NCI-H1417 treated with DMSO at 0.1 percent for 48 hours (cell line): ENCODE measurements at places on chromosomes 11 and 22.

- DNase-seq = no peak
Measured at GRCh38 chr11:111975076-111975806, 38.1 kb downstream of the DIXDC1 start.

- DNase-seq = no peak
Measured at GRCh38 chr11:78094250-78094649, 14.6 kb upstream of the NDUFC2 start.

DNA sequence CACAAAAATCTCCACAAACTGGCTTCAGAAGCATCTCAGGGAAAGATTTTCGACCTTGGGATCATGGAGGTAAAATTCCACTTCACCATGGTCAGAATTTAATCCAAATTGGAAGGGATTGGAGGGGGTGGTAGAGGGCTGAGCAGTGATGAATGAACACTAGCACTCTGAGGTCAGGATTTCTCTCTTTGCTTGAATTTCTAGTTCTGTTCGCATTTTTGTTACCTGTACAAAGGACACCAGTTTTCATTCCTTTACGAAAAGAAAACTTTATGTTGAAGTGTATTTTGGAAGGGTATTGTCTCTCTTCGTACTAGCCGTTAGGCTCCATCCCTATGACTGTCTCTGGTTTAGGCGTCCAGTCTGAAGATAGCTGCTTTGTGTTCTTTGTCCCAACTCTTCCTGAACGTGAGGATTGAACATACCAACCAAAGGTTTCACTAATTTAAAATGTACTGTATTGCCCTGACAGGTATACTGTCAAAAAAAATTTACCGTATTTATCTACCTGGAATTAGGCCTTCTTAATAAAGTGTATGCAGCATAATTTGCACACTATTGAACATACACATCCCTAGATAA lies 772 bp downstream of the GRAP2 start:
- no peak for DNase-seq

- no peak for DNase-seq
Measured at GRCh38 chr22:29040385-29041275, 21.0 kb downstream of the C22orf31 start.

GRCh38 chr11:132463295-132464002 lies 1068.9 kb downstream of the OPCML start:
- DNase-seq = no peak
